ENCODE measurements at places on chromosomes 2 and 18. TPM values are rescaled to one million over a fixed set of nuclear protein-coding genes. Genes with fewer than 3 reads are reported as not detected.

The ARHGAP25 gene
- 0.29 TPM for total RNA-seq

The OSBPL6 gene
- total RNA-seq = 5.4 TPM

The GRHL1 gene
- total RNA-seq = 0.29 TPM

The POTEI gene
- not detected for total RNA-seq

The TXNDC2 gene
- 0.36 TPM for total RNA-seq

The FER1L5 gene
- 1.1 TPM for total RNA-seq

The DIS3L2 gene
- total RNA-seq = 21.2 TPM

The CCDC178 gene
- total RNA-seq = not detected
